ENCODE measurements at places on chromosomes 4 and X.

DNA sequence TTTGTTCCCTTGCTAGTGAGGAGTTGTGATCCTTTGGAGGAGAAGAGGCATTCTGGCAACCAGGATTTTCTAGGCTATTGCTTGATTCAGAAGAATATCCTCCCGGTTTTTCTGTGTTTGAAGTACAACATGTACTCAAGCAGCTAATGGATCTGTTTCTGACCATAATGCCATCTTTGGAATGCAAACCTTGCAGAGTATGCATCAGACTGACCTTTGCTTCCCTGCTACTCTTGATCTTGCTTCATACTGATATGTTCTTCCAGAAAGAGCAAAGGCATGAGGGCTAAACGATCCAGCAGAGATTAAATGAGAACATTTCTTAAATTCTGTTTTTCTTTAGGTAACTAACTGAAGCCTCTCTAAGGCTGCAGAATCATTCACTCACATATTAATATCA is 265.4 kb upstream of the SLC7A11 start:
- DNase-seq: no peak

GRCh38 chr4:36241771-36242170 is 2.5 kb downstream of the ARAP2 start:
- DNase-seq: no peak

GRCh38 chr4:18686338-18687037 is 664.9 kb upstream of the LCORL start:
- DNase-seq: no peak

- no peak for DNase-seq
Measured at GRCh38 chr4:52627876-52628275, 31.2 kb downstream of the USP46 start.

DNA sequence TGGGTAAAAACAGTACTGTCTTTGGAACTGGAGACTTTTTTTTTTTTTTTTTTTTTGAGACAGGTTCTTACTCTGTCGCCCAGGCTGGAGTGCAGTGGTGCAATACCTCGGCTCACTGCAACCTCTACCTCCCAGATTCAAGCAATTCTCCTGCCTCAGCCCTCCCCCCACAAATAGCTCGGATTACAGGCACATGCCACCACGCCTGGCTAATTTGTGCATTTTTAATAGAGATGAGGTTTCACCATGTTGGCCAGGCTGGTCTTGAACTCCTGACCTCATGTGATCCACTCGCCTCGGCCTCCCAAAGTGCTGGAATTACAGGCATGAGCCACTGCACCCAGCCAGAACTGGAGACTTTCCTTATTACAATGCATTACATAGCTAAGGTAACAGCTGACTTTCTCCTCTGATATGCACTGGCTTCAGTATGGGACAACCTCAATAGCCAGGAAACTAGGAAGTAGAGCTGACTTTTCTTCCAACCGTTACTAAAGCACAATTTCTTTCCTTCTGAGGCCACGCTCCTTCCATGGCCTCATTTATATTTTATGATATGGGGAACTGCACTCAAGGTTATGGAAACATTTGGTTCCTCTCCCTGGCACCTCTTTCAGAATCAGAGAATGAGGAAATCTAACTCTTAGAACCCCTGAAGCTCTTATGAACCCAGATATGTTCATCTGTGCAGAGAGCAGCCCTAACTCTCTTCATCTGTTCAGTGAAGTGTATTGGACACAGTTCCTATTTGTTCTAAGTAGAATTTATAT is 53.5 kb upstream of the FAM9B start:
- DNase-seq: no peak

- DNase-seq: no peak
Measured at GRCh38 chrX:138877746-138878145, 166.2 kb upstream of the FGF13 start.

GRCh38 chr4:8846046-8846720 is 25.5 kb downstream of the HMX1 start:
- DNase-seq: no peak

DNA sequence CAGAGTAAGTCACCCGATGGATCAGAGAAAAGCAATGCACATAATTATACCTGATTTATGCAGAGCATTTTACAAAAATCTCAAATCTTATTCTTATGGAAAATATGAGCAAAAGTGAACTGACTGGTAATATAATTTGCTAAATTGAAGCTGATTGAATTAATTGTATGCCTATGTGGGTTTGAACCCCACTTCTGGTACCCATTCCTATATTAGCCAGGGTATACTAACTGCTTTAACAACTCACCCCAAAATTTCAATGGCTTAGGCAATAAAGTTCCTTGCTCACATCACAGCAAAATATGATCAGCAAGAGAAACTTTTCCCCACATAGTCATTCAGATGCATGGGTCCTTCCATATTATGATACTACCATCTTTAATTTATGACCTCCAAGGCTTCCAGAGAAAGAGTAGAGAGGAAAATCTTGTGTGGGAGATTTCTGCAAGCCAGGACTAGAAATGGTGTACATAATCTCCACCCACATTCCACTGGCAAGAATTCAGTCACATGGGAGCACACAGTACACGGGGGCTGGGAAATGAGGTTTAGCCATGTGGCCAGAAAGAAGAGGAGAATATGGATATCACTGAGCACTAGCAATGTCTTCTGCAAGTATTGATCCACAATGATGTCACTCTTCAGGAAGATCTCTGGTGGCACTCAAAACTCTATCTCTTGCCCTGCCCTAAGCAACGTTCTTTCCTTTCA is 640.7 kb downstream of the BCOR start:
- no peak for DNase-seq

- no peak for DNase-seq
Measured at GRCh38 chrX:74370487-74370886, 50.8 kb upstream of the SLC16A2 start.

- no peak for DNase-seq
Measured at GRCh38 chr4:71553605-71554004, 214.8 kb downstream of the SLC4A4 start.

GRCh38 chr4:140621161-140621560 is 52.4 kb upstream of the UCP1 start:
- no peak for DNase-seq

- no peak for DNase-seq
Measured at GRCh38 chr4:1155314-1155713, 17.1 kb downstream of the SPON2 start.

GRCh38 chrX:44871931-44872820 is 812 bp upstream of the KDM6A start:
- DNase-seq: no peak

GRCh38 chr4:128275346-128275745 is 12.3 kb downstream of the PGRMC2 start:
- no peak for DNase-seq

DNA sequence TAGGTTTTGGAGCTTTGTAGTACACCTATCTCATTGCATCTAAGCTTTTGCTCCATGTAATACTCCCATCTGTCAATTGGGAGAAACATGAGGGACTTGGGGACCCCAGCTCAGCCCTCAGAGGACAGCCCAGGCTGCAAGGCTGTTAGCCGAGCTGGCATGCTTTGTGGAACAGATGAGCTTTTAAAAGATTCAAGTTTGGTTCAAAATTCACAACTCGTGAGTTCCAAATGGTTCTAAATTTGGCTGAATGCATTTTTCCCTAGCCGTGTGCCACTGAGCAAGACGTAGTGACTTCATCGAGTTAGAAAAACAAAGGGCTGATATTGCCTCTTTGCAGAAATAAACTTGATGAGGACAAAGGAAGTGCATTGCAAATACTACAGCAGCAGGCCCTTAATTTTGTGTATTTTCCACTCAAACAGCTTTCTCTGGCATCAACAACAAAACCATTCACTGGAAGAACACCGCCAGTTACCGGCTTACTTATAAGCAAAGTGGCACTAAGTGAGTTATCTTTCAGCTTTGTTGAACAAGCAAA is 165.0 kb upstream of the HS3ST1 start:
- no peak for DNase-seq

DNA sequence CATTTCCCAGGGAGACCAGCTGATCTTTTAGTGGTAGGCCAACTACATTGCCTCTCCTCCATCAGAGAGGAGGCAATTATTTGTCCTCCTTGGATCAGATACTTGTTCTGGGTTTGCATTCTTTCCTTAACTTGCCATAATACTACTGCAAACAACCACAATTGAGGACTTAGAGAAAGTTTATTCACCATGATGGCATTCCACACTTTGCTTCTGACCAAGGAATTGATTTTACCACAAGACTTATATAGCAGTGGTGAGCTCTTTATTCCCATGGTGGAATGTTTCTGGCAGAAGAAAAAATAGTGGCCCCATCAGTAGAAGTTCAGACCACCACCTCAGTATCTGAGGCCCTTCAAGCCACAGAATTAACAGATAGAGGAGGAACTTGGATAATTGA is 123.9 kb upstream of the PPP3CA start:
- DNase-seq: no peak

GRCh38 chrX:88560673-88561330 is 186.2 kb upstream of the CPXCR1 start:
- no peak for DNase-seq
